ENCODE measurements at places on chromosomes 1 and 21.

DNA sequence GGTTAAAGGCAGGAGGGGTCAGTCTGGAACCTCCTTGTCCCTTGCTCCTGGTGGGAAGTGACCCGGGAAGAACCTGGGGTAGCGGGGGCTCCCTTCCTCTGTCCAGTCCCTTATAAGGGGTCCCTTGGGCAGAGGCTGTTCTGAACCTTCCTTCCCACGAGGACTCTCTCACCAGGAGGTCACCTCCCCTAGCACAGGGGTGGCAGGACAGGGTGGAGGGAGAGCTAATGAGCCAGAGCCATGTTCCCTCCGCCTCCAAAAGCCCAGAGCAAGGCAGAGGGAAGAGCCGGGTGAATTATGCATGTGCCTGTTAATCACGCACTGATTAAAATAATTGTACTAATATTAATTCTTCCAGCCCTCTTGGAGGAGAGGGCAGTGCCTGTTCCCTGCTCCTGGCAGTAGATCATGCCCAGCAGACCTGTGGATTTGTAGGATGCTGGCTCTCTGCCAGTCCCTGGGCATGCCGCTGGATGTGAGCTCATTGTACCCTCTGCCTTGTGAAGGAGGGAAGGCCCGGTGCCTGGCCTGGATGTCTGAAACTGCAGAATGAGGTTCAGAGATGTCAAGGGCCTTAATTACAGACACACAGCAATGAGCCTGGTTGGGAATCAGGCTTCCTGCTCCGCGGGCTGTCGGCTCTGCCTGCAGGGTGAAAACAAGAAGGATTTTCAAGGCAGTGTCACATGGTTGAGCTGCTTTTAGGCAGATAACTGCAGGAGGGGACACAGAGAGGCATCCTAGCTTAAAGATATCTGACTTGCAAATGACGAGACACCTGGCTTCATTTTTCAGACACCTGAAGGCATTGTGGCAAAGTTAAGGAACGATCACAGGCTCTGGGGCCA lies 68.2 kb downstream of the IGSF21 start:
- peak; percentile 42 for DNase-seq

DNA sequence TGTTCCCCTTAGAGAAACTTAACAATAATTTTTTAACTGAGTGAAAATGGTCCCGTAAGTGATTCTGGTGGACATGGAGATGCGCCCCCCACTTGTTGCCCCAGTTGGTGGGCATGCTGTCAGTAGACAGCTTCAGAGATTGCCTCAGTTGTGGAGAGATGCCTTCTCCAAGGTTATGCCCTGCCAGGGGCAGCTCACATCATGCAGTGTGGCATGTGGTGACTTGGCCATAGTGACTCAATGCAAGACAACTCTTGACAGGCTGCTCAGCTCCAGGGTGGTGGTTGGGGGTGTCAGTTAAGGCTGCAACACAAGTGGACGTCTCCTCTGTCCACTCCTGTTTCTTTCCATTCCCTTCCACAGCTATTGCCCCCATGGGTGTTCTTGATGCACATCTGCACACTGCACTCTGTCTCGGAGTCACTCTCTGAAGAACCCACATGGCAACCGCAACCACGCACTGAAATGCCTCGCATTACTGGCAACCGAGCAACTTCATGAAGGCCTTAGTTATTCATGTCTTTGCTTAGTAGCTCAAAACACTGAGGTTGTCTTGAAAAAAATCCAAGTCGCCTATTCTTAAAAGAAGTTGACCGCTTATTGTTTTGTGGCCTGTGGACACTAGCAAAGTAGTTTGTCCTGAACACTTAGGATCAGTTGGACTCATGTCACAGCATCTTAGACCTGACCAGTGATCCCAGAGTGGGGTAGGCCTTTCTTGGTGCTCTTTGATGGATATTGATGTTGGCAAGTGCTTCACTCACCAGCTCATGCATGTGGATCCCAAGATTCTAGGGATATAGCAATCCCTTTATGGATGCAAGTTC lies 54.8 kb upstream of the USP1 start:
- DNase-seq: no peak

- no peak for DNase-seq
Observed at GRCh38 chr1:7553042-7553690, 217.9 kb upstream of the VAMP3 start.

DNA sequence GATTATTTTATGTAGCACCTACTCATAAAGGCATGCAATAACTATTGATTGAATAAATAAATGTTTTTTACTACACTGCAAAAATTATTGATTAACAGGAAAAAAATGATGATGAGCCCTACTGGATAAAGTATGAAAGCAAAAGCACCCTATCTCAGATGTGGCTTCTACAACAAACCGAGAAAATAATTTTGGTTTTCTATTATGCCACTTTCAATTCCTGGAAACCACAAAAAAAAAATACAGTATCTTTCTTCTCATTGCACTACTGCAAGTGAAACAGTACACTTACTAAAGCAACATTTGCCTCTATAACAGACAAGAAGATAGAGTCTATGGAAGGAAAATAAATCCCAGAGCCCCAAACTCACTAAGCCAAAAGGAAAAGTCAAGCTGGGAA lies 1882.4 kb downstream of the NCAM2 start:
- no peak for DNase-seq

DNA sequence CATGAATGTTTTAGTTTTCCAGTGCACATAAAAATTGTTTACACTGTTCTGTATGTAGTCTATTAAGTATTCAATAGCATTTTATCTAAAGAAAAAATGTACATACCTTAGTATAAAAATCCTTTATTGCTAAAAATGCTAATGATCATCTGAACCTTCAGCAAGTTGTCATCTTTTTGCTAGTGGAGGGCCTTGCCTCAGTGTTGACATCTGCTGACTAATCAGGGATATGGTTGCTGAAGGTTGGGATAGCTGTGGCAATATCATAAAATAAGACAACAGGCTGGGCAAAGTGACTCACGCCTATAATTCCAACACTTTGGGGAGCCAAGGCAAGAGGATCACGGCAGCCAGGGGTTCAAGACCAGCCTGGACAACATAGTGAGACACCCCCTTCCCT lies 9.0 kb downstream of the DYNLT5 start:
- DNase-seq: no peak

GRCh38 chr1:168607872-168608428 lies 31.5 kb downstream of the XCL1 start:
- DNase-seq: no peak
